ENCODE measurements at places on chromosomes 5 and 9. TPM values are rescaled to one million over a fixed set of nuclear protein-coding genes. Genes with fewer than 3 reads are reported as not detected.

DNA sequence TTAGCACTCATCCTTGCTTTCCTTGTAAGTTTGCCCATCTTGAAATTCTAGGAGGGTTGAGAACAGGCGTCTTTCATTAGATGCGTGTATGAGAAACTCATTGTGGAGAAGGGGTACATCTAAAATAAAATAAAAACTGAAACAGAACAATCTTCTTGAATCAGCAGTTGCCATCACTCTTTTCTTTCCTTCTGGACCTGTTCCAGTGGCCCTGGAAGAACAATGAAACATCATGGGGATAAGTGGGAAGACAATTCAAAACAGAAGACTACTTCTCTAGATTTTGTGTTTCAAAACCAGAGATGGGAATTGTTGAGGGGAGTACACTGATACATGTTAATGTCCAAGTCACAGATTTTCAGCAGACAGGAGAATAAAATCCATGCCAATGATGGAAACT lies 59.9 kb downstream of the SLC1A3 start:
- H3K27me3 ChIP-seq: no peaks in the 10 kb centered on the region
- no peak overlapping the region for H3K4me3 ChIP-seq
- no peak overlapping the region for H3K27ac ChIP-seq
- no peak for DNase-seq

DNA sequence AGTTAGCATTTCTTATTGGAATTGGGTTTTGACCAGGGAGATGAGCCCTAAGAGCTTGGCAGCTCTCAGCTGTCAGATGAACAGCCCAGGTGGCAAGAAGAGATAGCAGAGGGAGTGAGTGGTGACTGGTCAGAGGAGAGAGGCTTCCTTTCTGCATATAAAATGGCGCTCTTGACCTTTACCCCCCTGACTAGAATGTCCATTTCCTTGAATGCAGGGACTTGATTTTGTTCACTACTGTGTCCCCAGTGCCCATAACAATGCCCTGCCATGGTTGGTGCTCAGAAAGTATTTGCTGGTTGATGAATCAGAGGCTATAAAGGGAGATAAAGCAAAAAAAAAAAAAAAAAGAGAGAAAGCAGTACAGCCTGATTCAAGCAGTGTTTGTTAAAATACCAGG lies 7.2 kb downstream of the CHMP5 start:
- peaks cover 49% of the 10 kb centered on the region for H3K36me3 ChIP-seq
- H3K27ac ChIP-seq: no peak overlapping the region
- H3K4me3 ChIP-seq: no peak overlapping the region
- no peak for DNase-seq

GRCh38 chr5:179874536-179875292 lies 16.1 kb upstream of the MRNIP start:
- no peaks in the 10 kb centered on the region for H3K4me1 ChIP-seq
- H3K27me3 ChIP-seq: no peaks in the 10 kb centered on the region
- peaks cover 3% of the 10 kb centered on the region for H3K36me3 ChIP-seq
- no peak for DNase-seq
- no peak overlapping the region for H3K4me3 ChIP-seq
- no peak overlapping the region for H3K27ac ChIP-seq

DNA sequence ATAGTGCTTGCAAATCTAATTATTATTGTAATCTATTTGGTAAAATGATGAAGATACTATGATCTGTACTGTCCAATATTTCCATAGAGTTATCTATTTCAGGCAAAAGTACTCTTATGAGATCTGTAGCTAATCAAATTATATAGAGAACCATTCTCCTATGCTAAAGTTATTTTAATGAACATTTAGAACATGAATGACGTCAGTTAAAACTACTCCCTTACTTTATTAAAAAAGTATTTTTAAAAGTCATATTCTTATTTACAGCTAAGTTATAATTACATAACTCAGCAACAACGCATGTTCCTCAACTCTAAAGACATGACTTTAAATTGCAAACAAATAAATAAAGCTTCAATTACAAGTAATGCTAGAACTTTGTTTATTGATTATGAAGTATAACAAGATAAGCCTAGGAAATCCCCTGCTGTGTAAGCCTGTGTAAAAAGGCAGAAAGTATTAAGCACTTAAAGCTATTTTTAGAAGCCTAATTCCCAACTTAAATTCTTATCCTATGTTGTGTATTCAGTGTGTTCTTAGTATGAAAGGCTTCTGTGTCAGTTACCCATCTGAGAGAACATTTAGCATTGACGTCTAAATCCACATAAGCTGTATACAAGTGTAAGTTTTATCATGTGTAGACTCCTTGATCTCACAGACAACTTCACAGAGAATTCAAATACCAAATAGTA lies 285.7 kb downstream of the HCN1 start:
- H3K4me3 ChIP-seq: no peak overlapping the region
- H3K27ac ChIP-seq: no peak overlapping the region
- H3K27me3 ChIP-seq: no peaks in the 10 kb centered on the region
- H3K4me1 ChIP-seq: no peaks in the 10 kb centered on the region

DNA sequence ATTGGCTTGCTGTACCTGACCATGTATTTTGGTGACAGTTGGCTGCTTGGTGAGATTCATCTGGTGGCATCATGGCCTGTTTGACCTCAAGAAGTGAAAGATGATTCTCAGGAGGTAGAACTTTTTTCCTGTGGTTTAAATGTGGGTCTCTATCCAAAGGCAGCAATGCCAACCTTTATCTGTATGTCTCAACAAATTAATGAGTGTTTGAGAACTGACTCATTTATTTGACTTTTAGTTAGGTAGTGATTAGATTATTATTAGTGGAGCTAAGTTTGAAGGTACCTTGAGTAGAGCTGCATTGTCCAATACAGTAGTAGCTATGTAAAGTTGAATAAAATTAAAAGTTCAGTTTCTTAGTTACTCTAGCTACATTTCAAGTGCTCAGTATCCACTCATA lies 48.2 kb downstream of the TLE4 start:
- no peak overlapping the region for H3K4me3 ChIP-seq
- no peak overlapping the region for H3K27ac ChIP-seq
- no peak for DNase-seq
- peaks cover 30% of the 10 kb centered on the region for H3K4me1 ChIP-seq
- H3K36me3 ChIP-seq: no peaks in the 10 kb centered on the region

DNA sequence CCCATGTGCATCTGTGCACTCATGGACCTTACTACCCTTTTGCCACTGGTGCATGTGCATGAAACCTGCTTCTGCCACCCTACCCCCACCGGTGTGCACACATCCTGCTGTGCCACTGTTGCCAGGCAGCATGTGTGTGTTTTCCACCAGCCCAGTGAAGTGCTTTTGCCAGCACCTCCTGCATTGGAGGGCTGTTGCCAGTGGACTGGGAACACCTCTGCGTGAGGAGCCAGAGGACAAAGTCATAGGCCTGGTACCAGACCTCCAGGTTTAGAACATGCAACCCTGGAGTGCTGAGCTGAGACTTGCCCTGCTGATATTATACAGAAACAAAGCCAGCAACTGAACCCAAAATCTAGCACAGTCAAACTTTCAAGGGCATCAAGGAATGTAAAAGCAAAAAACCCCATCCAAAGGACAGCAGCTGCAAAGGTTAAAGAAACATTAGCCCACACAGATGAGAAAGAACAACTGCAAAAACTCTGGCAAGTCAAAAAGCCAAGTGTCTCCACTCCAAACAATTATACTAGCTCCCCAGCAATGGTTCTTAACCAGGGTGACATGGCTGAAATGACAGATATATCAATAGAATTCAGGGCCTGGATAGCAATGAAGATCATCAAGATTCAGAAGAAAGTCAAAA lies 70.6 kb upstream of the PTPN3 start:
- DNase-seq: no peak
- no peaks in the 10 kb centered on the region for H3K4me1 ChIP-seq
- H3K4me3 ChIP-seq: no peak overlapping the region
- no peak overlapping the region for H3K27ac ChIP-seq
- H3K36me3 ChIP-seq: no peaks in the 10 kb centered on the region

DNA sequence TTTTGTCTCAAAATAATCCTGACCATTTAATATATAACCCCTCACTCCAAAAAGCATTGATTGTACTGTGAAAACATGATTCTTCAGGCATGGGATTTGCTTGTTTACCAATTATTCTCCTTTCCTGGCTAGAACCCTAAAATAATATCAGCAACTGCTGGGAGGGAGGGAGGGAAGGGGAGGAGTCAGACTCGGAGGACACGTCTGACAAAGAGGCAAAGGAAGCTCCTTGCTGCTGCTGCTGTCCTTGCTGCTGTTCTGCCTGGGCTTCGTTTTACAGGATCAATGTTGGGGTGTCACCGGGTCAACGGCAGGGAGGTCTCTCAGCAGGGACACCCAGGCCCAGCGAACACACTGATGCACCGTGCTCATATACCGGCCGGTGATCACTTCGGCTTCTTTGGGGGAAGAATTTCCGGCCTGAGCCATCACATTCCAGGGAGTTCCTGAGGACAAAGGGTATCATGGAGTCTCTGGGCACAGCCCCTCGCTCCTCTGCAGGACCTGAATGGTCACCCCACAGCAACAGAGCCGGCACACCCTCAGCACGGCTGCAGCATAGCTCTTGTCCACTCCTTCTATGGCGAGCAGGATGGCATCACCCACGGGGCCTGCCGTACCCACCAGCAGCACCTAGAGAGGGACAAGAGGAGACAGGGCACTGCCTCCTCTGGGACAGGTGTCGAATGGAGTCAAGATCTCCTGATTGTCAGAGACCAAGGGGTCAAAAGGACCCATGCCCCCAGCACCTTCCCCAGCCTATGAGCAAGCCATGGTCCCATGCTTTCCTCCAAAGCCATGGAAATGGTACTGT lies 27.9 kb downstream of the MED10 start:
- H3K27ac ChIP-seq: no peak overlapping the region
- DNase-seq: no peak
- H3K4me1 ChIP-seq: no peaks in the 10 kb centered on the region
- H3K36me3 ChIP-seq: no peaks in the 10 kb centered on the region
- no peaks in the 10 kb centered on the region for H3K27me3 ChIP-seq
- H3K4me3 ChIP-seq: no peak overlapping the region

GRCh38 chr5:174243904-174244303 lies 198.4 kb downstream of the NSG2 start:
- DNase-seq: no peak
- H3K36me3 ChIP-seq: no peaks in the 10 kb centered on the region
- H3K4me3 ChIP-seq: no peak overlapping the region
- no peaks in the 10 kb centered on the region for H3K4me1 ChIP-seq
- no peak overlapping the region for H3K27ac ChIP-seq
- H3K27me3 ChIP-seq: no peaks in the 10 kb centered on the region

GRCh38 chr9:121598965-121599871 lies 52.2 kb upstream of the DAB2IP start:
- no peak overlapping the region for H3K27ac ChIP-seq
- no peaks in the 10 kb centered on the region for H3K36me3 ChIP-seq
- peaks cover 21% of the 10 kb centered on the region for H3K27me3 ChIP-seq
- no peak overlapping the region for H3K4me3 ChIP-seq
- H3K4me1 ChIP-seq: no peaks in the 10 kb centered on the region
- DNase-seq: no peak

DNA sequence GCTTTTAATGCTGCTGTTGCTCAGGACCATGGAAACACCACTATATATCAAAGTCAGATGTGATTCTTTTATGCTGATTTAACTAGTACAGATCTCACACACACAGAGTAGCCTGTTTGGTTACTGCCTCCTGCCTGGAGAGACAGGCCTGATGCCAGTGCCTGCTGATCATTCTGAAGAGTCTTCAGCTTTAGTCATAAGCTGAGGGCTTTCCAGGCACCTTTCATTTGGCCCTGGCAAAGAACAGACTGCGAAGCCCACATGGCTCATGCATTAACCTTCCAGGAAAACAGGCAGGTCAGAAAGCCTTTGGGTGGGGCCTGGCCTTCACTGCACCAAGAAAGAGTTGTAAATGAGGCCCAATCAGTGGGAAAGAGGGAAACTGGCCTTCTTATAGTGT lies 144.7 kb downstream of the SAXO1 start:
- no peak overlapping the region for H3K4me3 ChIP-seq
- H3K4me1 ChIP-seq: no peaks in the 10 kb centered on the region
- H3K27ac ChIP-seq: no peak overlapping the region
- H3K36me3 ChIP-seq: no peaks in the 10 kb centered on the region
- no peaks in the 10 kb centered on the region for H3K27me3 ChIP-seq

GRCh38 chr5:16992444-16992843 lies 56.4 kb upstream of the MYO10 start:
- no peak overlapping the region for H3K27ac ChIP-seq
- no peak overlapping the region for H3K4me3 ChIP-seq

DNA sequence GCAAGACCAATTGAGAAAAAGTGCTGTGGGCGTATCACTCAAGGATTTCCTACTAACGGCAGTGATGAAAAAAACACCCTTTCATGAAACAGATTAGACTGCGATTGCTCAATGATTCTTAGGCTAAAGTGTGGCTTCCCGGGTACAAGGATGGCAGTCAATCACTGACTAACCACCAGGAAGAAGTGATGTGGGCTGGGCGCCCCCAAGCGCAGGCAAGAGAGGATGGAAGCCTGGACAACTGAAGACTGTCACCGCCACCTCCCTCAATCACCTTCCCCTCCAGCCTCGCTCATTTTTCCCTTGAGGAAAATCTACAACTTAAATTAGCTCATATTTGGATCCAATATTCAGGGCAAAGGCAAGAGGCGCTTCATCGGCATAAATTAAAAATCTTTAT lies 707.2 kb downstream of the MTRR start:
- H3K36me3 ChIP-seq: no peaks in the 10 kb centered on the region
- H3K27me3 ChIP-seq: no peaks in the 10 kb centered on the region
- no peak overlapping the region for H3K27ac ChIP-seq
- H3K4me1 ChIP-seq: no peaks in the 10 kb centered on the region

DNA sequence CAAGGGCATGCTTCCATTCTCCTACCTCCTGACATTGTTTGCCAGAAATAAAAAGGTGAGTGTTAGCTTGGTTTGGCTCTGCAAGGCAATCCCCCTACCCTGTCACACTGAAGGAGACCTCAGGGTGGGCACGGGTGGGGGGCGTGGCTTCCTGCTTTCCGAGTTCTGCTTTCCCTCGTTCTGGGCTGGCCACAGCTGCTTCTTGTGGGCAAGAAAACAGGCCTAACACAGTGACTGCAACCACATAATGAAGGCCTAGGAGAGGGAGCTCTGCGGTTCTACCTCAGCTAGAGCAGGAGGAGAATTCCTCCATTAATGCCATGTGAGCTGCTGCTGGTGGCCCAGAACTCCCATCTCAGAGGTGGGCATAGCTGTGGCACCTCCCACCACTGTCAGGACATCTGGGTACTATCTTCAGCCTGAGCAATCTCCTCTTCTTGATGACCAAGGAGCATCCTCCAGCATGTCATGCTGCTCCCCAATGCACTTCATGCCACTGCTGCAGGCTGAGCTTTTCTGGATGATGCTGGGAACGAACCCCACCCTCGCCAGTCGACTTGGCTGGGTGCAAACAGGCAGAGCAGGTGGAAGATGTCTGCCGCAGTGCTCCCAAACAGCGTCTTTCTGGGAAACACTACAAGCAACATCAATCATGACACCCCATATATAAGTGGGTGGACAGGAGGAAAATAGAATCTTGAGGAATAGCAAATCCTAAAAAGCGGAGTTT lies 139.5 kb upstream of the RAPGEF1 start:
- no peak overlapping the region for H3K4me3 ChIP-seq
- H3K36me3 ChIP-seq: no peaks in the 10 kb centered on the region
- DNase-seq: no peak

GMCL2 gene
- not detected for polyA plus RNA-seq

PCDHA5 gene
- not detected for polyA plus RNA-seq

LSM11 gene
- polyA plus RNA-seq: 0.82 TPM

GFI1B gene
- not detected for polyA plus RNA-seq

PALM2AKAP2 gene
- polyA plus RNA-seq: 0.15 TPM

NMUR2 gene
- not detected for polyA plus RNA-seq

RMRP gene
- not detected for polyA plus RNA-seq

RNF180 gene
- not detected for polyA plus RNA-seq

All from CD8-positive, alpha-beta memory T cell (primary cell).